Stimulated activated CD8-positive, alpha-beta memory T cell treated with anti-CD3 and anti-CD28 coated beads, Interleukin-4, amount 100 ng/mL, for 1 hour (primary cell): ENCODE measurements at places on chromosomes 1 and 21.

- DNase-seq, result no peak
Observed at GRCh38 chr1:229884765-229885164, 182.3 kb upstream of the GALNT2 start.

DNA sequence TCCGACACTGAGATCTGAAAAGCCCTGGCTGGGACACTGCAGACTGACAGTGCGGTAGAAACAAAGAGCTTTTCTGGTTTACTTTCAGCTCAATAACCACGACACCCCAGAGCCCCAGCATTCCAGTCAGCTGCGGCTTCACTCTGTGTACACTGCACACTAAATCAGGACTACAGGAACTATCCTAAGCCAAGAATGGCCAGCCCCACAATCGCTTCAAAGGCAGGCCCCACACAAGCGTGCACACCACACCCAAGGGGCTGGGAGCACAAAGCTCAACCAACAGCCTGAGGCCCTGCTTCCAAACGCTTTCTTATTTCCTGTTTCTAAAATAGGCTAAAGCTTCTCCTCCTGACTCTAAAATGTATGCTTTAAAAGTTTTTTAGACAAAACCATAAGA lies 28.4 kb downstream of the URB1 start:
- DNase-seq, result no peak

GRCh38 chr1:170305777-170306512 lies 160.2 kb downstream of the NTMT2 start:
- no peak for DNase-seq

- no peak for DNase-seq
Observed at GRCh38 chr1:84121360-84121759, 22.7 kb upstream of the PRKACB start.

DNA sequence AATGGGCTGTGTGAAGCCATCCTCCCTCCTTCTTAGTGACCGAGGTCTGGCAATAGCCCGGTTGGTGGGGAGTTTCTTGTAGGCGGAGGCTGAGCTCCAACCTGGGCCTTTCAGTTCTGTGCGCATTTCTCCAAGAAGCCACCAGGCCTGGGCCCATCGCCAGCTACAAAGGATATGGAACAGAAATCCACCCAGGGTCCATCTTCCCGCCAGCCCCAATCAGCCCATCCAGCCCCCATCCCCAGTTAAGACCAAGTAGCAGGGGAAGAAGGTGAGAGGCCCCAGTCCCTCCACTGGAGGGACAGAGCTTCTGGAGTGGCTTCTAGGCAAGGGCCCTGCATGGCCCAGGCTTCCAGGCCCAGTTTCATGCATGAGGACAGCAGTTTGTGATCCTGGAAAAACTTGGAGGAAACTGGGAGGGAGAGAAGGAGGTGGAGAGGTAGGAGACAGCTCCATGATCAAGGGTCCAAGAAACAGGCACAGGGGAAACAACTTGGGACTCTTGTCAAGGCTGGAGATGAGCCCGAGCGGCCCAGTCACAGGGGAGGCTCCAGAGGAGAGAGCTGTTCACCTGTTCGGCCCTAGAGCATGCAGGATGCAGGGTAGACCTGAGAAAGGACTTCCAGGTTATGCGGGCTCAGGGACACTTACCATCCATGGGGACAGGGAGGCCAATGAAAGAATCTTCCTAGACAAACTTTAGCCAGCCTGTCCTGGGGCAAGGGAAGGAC lies 261.2 kb downstream of the PTPRU start:
- DNase-seq, result no peak

DNA sequence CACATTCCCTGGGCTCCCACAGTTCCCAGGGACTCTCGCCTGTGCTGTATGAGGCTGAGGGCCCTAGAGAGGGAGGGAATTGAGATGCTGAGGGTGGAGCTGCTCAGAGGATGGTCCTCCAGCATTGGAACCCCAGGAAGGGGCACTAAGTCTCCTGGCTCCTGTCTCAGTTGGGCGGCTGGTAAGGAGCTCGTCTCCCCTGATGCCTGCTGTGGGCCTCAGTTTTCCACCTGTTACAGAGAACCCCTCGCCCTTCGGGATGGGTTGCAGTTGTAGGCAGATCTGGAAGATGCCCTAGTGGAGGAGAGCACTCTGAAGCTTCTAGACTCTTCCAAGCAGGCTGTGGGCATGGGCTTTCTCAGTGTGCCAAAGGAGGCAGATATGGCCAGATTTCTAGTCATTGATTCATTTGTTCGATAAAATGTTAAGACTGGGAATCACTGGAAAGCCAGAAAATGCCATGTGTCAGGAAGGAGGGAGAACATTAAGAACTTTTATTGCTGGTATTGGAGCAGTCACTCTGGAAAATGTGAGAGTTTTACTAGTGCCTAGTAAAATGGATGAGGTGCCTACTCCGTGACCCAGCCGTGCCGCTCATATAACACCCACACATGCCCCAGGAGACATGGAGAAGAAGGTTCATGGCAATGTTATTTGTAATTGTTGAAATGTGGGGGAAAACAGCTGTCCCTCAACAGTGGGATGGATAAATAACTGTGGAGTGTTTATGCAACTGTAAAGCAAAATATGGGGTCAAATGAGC lies 828 bp upstream of the MYBPH start:
- no peak for DNase-seq
